ENCODE measurements at places on chromosomes 4 and X. TPM values are rescaled to one million over a fixed set of nuclear protein-coding genes. Genes with fewer than 3 reads are reported as not detected.

The NEXMIF gene
- total RNA-seq, result under 0.01 TPM

The RNF212 gene
- total RNA-seq, result 1.6 TPM

The FABP2 gene
- total RNA-seq, result not detected

The REST gene
- total RNA-seq, result 51.0 TPM

The PGK1 gene
- total RNA-seq, result 328 TPM

The VSIG1 gene
- 0.11 TPM for total RNA-seq

The NUDT11 gene
- total RNA-seq, result 3.1 TPM

The CXCL10 gene
- total RNA-seq, result not detected

The C4orf50 gene
- total RNA-seq, result under 0.01 TPM

The JCHAIN gene
- total RNA-seq, result not detected

The GUCY1A1 gene
- 171 TPM for total RNA-seq

The AFF2 gene
- under 0.01 TPM for total RNA-seq

The TEX13B gene
- total RNA-seq, result not detected

The CSAG1 gene
- not detected for total RNA-seq

The PWWP3B gene
- total RNA-seq, result 5.1 TPM

The CC2D2A gene
- total RNA-seq, result 19.6 TPM

The NEUROG2 gene
- not detected for total RNA-seq

The PITX2 gene
- 0.43 TPM for total RNA-seq

The PHF8 gene
- 17.1 TPM for total RNA-seq

The PABPC5 gene
- 2.4 TPM for total RNA-seq

Measured in placental epithelial cell (primary cell).